Activated T-helper 1 cell treated with anti-CD3 and anti-CD28 coated beads, Interleukin-2, amount 50 U/mL, for 16 hours (primary cell): ENCODE measurements at places on chromosomes 2 and 18.

DNA sequence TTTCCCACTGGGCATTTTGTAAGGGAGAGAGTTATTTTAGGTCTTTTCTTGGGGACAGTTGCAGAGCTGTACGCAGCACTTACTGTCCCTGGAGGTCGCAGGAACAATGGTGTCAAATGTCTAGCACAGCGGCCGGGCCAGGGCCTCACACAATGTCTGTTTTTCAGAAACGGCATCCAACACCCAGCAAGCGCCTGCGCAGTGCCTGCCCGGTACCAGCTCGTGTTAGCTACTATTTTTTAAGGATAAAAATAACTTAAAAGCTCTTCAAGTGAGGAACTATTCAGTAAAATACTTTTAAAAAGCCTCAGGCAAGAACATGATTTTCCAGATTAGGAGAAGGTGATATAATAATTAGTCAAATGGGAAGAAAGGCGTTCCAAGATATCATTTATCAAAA is 90.0 kb downstream of the MBP start:
- no peak for DNase-seq

GRCh38 chr2:44351088-44351487 is 10.2 kb downstream of the PREPL start:
- no peak for DNase-seq

DNA sequence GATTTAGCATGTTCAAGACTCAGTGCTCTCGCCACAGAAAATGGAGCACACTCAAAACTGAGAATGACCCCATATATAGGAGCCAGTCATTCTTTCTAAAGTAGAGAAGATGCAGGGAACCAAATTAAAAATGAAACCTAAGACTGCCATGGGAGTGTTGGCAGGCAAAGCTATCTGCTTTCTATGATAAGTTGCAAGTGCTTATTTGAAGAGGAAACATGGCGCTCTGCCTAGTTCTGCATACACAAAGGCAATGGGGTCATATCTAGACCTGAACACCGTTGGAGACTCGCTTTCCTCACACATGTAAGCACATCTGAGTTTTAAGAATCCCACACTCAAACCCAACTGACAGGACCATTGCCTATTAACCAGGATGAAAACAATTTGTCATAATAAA is 292.5 kb downstream of the ALK start:
- no peak for DNase-seq

GRCh38 chr18:61896757-61897156 is 4.0 kb upstream of the RNF152 start:
- no peak for DNase-seq

DNA sequence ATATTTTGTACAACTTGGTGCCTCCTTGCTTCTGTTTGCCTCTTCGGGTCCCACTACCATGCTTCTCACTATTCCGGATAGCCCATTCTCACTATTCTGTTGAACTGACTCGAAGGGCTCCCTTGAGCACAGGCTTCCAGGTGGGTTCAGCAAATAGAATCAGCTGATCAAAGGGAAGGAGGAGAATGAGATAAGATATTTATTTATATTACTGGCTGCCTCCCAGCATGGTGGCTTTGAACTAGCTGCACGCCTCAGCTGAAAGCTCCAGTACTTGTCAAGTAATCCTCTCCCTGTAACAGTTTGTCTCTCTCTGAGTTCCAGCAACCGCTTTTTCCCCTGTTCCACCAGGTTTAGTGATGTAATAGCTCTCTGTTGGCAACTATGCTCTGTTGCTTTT is 187.8 kb upstream of the HNRNPA3 start:
- no peak for DNase-seq

- DNase-seq, result peak; percentile 60
Observed at GRCh38 chr2:237072067-237072931, 13.4 kb upstream of the COPS8 start.

- DNase-seq, result no peak
Observed at GRCh38 chr2:136021406-136021805, 36.0 kb upstream of the DARS1 start.

DNA sequence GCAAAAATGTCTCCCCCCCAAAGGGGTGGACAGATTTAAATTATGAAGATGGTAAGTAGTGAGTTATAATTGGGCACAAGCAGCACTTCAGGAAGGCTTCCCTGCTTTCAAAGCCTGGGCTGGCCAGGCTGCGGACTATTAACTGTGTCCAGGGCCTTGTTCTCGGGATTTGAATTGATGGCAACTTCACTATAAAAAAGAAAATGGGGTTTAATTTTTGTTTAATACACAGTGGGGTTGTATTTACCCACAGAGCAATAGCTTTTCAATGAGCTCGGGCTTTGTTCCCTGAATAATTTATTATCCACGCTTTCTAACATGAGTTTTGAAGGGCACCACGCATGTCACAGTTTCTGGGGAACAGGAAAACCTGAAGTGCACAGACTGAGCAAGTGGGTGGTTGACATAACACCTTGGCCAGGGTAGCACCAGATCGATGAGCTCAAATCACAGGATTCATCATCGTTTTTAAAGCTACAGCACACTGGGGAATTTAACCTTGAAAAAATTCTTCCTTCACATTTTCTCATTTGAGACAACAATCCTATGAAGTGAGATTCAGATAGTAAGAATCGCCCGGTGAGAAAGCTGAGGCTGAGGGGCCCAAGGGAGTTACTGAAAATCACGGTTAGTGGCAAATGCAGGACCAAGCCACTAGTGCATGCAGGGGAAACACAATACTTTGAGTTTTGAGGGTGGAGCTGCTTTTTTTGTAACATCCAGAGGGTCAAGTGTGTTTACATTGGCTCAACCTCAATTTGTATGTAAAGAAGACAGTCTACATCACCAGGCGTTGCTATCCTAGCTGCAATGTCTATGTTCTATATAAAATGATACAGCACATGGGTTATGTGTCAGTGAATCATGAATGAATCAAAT is 28.9 kb upstream of the LMAN1 start:
- no peak for DNase-seq

- no peak for DNase-seq
Observed at GRCh38 chr2:190277234-190278112, 42.2 kb downstream of the HIBCH start.

DNA sequence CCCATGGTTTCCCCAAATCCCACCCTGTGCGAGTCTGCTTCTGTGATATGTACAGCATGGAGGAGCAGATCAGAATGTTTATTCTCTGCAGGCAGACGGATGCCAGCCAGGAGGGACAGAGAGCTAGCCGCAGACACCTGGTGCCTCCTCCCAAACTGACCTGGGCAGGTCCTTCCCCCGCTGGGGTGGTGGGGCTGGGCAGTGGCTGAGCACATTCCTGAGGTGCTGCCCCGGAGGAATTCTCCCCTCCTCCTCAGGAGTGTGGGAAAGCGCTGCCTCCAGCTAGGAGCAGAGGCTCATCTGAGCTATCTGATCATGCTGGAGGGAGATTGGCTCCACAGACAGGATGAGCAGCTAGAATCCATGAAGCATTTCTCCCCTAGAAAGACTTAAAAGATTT is 21.7 kb downstream of the C2orf92 start:
- DNase-seq, result no peak

DNA sequence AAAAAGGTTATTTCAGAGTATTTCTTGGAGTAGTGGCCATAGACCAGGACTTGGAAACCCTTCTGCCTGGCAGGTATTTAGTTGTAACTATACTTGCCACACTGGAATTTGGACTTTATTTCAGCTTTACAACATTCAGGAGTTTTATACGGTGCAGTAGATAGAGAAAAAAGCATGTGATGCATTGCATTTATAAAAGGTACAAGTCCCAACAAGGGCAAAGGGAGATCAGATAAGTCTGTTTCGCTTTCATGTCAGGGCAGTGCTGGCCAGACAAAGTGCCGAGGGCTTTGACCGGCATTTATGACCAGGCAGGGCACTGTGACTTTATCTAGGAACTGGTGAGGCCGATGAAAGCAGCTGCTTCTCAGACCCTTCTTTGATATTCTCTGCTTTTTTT is 145.4 kb downstream of the RTN4 start:
- DNase-seq, result no peak

- DNase-seq, result no peak
Observed at GRCh38 chr18:825891-826585, 14.0 kb upstream of the YES1 start.

- no peak for DNase-seq
Observed at GRCh38 chr2:67797801-67798540, 264.8 kb downstream of the C1D start.

GRCh38 chr2:223712642-223713041 is 110.5 kb upstream of the SCG2 start:
- DNase-seq, result no peak

DNA sequence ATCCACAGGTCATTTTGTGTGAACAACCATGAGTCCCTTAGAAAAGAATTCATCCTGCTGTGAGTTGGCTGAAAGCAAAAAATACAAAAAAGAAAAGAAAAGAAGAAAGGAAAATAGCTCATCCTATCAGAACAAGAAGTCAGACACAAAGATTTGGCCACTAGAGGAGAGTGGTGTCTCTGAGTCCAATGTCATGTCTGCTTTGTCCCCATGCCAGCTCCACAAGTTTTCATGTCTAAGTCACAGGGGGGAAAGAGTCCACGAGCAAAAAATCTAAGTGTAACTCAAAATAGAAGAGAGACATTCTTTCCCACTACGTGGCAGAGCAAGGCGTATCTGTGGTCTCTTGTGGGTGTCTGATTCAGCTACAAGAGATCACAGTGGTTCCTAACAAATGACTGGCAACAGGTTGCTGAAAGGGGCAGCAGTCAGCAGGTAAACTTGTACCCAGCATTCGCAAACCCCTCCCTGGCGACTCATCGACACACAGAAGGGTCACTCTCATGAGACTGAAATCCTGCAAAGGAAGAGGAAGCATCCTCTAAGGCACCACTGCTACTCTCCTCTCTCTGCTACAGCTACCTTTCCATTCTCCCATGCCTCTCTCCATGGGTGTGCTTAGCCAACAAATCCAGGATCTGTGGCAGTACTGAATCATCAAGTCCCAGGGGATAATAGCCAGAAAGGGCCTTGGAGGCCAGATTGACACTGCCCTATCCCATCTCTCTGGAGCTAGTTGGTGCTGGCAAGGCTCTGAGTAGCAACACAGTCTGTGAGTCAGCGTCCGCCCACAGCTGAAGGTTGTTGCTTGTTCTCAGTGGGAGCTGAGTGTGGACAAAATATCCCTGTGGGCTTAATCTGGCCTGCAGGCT is 123.0 kb upstream of the SLC39A10 start:
- DNase-seq, result peak; percentile 18

DNA sequence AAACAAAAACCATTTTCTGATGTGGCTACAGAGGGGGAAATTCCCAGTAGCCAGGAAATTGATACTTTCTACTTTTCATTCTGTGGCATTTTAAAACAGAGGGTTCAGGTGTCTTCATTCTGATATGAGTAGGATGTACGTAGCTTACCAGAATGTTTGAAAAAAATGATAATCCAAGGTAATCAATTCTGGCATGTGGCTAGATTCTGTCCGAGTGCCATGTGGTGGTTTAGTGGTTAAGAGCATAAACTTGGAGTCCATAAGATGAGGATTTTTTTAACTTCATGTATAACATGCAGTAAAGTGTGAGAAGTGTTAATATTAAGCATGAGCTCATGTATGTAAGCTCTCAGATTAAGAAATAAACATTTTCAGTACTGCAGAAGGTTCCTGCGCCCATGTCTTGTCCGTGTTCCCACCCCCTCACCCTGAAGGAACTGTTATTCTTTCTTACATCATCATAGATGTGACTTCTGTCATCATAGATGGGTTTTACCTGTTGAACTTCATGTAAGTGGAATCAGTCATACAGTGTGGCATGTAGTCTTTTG is 4.5 kb downstream of the B3GNT2 start:
- no peak for DNase-seq

GRCh38 chr18:2112435-2113045 is 458.8 kb downstream of the METTL4 start:
- DNase-seq, result no peak

- DNase-seq, result no peak
Observed at GRCh38 chr2:73611867-73612266, 30.4 kb downstream of the NAT8 start.

DNA sequence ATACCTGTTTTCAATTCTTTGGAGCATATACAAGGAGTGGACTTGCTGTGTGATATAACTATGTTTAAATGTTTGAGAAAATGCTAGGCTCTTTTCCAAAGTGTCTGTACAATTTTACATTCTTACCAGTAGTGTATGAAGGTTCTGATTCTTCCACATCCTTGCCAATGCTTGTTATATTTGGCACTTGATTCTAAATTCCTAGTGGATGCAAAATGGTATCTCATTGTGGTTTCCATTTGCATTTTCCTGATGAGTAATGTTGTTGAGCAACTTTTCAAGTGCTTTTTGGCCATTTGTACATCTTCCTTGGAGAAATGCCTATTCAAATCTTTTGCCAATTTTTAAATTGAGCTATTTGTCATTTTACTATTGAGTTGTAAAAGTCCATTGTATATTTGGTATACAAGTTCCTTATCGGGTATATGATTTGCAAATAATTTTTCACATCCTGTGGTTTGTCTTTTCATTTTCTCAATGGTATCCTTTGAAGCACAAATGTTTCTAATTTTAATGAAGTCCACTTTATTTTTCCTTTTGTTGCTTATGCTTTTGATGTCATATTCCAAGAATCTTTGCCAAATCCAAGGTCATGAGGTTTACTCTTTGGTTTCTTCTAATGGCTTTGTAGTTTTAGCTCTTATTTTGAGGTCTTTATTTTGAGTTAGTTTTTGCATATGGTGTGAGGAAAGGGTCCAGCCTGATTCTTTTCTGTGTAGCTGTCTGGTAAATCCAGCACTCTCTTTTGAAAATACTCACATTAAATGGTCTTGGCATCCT is 33.2 kb upstream of the CWC22 start:
- DNase-seq, result no peak

- no peak for DNase-seq
Observed at GRCh38 chr18:58110398-58110797, 66.4 kb downstream of the NEDD4L start.

DNA sequence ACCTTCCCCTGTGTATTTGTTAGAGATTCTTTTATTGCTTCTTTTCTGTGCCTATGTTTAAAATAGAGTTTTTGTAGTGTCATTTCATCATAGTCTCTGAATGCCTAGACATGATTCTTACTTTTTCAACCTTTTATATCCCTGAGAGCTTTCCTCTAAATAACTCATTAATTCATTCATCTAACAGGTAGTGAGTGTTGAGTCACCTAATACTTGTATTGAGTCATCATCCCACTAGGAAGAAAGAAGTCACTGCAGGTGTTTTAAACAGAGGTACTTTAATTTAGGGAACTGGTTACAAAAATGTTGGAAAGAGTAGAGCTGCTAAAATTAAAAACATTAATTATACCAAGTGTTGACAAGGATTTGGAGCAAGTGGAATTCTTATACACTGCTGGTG is 18.5 kb upstream of the NMS start:
- no peak for DNase-seq

- no peak for DNase-seq
Observed at GRCh38 chr2:241577413-241578122, 19.0 kb downstream of the BOK start.

GRCh38 chr2:26969077-26969844 is 1.2 kb upstream of the MAPRE3 start:
- DNase-seq, result no peak

GRCh38 chr18:49161627-49162026 is 210.9 kb upstream of the SMAD7 start:
- DNase-seq, result no peak

GRCh38 chr2:240946046-240946445 is 39.9 kb downstream of the CROCC2 start:
- peak; percentile 1 for DNase-seq
